IMR-90 (cell line): ENCODE measurements at places on chromosomes 7 and 10. TPM values are rescaled to one million over a fixed set of nuclear protein-coding genes. Genes with fewer than 3 reads are reported as not detected.

GRCh38 chr7:140317597-140317996, 80.7 kb downstream of the SLC37A3 start:
- DNase-seq: no peak

DNA sequence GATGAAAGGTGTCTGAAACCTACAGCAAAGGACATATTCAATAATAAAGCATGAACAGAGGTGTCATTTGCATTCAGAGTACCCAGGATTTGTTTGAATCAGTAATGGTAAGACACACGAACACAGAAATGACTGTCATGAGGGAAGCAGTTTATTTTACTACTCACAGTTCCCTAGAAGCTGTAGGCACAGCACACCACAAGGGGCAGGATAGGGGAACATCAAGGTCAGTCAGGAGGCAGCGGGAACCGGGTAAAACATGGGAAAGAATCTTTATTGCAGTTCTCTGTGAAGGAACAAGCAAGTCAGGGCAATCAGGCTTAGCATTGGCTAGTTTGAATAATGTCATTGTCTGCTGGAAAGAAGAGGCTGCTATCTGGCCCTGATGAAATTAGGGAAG, 70.2 kb upstream of the PDSS1 start:
- DNase-seq: no peak

DNA sequence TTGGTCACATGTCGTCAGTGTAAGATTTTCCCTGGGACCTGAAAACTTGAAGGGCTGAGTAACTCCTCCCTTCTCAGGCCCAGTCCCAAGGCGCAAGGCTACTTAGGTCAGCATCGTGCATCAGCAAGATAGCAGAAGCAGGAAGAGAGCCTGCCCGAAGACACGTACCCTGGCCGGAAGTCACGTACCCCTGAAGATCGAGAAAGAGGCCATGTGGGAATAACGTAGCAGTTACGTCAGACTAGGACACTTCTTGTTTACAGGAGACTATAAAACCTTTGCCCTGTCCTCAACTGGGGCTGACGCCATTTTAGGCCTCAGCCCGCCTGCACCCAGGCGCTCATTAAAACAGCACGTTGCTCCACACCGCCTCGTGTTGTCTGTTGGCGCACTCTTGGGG, 114.3 kb upstream of the GALNT17 start:
- DNase-seq: no peak

GRCh38 chr10:113626809-113627355, 37.0 kb downstream of the NRAP start:
- DNase-seq: no peak

- DNase-seq: peak; percentile 100
Observed at GRCh38 chr7:105776068-105776790, 100.2 kb downstream of the ATXN7L1 start.

DNA sequence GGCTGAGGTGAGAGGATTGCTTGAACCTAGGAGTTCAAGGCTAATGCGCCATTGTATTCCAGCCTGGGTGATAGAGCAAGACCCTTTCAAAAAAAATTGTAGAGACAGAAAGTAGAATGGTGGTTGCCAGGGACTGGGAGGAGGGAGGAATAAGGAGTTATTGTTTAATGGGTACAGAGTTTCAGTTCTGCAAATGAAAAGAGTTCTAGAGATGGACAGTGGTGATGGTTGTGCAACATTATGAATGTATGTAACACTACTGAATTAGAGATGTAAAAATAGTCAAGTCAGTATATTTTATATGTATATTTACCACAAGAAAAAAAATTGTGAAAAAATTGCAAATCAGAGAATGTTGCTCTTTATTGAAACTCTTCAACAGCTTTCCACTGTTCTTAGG, 266.5 kb upstream of the NPY start:
- DNase-seq: no peak

GRCh38 chr7:84277628-84278224, 83.1 kb upstream of the SEMA3A start:
- no peak for DNase-seq

DNA sequence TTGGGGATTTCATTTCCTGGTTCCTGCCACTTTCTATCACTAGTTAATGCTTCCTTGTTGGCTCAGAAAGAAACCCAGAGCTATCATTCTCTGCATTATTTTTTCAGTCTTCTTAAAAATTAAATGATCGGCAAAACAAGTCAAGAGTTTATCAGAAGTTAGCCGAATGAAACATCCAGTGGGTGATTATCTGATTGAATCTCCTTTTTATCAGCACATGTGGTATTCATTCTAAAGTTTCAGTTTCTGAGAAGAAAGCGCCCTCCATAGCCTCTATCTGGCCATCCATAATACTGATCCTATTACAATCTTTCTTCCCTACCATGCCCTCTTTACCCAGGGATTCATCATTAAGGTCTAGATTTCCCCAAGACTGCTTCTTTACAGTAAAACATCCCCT, 71.8 kb downstream of the OSBPL3 start:
- no peak for DNase-seq

GRCh38 chr7:34451923-34452322, 206.1 kb upstream of the NPSR1 start:
- no peak for DNase-seq

GRCh38 chr10:70634011-70634410, 31.5 kb upstream of the PRF1 start:
- DNase-seq: no peak

DNA sequence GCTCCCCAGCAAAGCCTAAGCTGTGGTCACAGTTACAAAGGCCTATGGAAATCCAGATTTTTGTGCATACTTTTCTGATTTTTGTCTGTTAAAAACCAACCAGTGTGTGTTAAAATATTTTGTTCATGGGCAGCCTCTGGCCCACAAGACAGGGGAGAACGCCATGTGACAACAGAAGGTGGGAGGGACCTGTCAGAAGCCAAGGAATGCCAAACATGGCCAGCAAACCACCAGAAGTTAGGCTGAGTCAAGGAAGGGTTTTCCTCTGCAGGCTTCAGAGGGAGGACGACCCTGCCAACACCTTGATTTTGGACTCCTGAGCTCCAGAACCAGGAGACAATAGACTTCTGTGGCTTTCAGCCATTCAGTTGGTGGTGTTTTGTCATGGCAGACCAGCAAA, 127.3 kb downstream of the CUL2 start:
- DNase-seq: no peak

DNA sequence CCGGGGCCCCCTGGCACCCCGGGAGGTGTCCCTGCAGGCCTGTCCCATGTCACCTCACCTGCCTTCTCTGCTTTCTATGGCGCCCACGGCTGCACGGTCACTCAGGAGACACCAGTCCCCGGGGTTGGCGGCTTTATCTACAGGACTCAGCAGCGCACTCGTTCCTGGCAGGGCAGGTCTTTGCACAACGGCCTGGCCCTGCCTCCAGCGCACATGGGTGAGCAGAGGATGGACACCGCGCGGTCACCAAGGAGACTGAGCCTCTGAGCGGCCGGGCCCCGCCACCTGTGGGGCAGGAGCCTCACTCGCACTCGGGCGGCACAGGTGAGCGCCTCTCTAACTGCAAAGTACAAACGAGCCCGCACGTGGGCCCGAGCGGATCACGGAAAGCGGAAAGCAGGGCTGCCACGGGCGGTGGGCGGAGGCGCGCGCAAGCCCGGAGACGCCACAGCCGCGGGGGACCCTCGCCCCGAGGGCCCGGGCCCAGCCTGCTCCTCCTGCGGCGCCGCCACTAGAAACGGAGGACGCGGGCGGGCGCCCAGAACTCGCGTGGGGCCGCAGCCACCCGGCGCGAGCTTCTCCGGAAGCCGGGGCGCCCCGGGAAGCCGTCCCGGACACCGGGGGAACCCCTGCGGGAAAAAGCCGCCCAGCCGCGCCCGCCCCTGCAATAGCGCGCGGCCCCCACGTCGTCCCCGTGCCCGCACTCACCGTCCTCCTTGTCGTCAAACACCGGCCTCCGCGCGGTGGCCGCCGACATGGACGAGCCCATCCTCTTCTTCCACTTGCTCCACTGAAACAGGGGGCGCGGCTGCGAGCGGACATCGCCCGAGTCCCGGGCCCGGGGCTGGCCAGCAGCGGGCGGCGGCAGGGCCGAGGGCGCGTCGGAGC, 642 bp downstream of the STK32C start:
- no peak for DNase-seq

DNA sequence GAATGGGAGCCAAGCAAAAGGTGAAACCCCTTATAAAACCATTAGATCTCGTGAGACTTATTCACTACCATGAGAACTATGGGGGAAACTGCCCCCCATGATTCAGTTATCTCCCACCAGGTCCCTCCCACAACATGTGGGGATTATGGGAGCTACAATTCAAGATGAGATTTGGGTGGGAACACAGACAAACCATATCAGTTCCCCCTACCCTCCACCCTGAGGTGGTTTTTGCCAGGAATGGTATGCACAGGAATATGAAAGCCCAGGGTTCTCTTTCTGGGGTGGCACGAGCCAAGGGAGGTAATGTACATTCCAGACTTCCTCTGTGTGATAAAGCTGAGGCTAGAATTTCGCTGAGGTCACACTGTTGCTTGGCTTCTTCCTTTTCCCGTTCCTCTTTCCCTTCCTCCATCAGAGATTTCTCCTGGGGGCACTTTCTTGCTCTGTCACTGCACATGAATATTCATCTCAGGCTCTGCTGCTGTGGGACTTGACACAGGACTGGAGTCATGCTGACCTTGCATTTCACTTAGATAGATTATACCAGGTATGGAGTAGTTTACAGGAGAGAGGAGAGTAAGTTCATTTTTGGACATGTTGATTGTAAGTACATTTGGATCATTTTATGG, 347.0 kb upstream of the MTPN start:
- no peak for DNase-seq

- DNase-seq: peak; percentile 14
Observed at GRCh38 chr10:113297226-113297625, 255.6 kb upstream of the HABP2 start.

GRCh38 chr7:12052211-12052610, 158.9 kb upstream of the TMEM106B start:
- DNase-seq: no peak

DNA sequence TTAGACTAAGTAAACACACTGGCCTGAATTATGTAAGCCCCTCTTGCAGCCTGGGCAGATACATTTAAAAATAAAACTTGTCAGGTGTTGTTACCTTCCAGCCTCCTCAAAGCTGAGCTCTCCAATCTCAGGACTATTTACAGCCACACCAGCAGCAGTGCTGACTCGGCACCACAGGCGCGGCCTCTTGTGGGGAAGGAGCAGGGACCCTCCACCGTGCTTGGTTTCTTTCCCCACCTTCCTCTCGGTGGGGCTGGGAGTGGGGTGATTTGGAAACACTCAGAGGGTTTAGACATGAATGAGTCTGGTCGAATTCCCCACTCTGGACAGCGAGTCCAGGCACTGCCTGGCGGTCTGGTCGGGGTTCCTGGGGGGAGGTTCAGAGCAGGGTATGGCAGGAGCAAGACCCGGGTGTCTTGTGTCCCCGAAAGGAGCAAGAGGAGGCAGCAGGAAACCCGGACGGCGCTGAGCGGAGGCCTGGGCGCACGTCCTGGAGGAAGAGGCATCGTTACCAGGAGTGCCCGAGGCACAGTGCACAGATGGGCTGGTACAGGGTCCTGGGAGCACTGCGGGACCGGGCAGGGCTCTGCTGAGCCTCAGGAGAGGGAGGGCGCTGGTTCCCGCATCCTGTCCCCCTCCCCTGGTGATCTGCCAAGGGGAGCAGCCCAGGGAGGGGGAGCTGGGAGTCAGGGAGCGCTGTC, 29.2 kb upstream of the CFAP46 start:
- DNase-seq: no peak

- DNase-seq: no peak
Observed at GRCh38 chr7:117872561-117873309, 506 bp downstream of the CTTNBP2 start.

DNA sequence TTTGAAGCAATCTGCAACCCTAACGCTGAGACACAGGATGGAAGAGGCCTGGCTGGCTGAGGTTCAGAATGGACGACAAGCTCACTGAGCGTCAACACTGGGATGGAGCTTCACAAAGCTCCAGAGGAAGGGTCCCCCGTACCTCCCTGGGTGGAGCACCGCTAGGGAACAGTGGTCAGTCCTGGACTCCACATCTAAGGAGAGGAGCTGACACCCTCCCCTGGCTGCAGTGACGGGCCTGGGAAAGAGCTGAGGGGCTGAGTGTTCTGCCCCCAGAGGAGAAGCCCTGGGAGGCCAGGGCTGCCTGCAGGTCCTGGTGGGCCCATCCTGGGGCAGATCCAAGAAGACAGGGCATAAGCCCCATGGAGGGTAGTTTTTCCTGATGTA, 146.2 kb downstream of the ARHGAP22 start:
- no peak for DNase-seq

DNA sequence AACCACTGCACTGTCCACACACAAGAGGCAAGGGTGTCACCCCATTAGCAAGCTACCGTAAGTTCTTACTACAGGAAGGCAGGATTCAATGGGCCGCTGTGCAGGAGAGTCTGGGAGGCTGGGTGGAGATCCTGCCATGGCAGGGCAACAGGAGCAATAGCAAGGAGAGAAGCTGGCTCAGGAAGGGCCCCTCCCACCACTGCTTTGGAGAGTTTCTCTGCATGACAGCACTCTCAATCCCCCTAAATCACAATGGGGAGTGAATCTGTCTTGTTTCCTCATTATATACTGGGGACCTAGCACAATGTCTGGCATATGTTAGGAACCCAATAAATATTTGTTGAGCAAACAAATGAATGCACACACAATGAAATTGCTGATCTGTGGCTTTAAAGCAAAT, 83.2 kb upstream of the SFMBT2 start:
- DNase-seq: no peak

Gene SLC18A2
- total RNA-seq: not detected in 2 replicates

Gene TACC2
- 2.9 and 5.8 TPM in 2 replicates for total RNA-seq

Gene OR2A42
- total RNA-seq: not detected in 2 replicates

Gene DNAH11
- under 0.01 TPM in 1 of 2 replicates, not detected in the other for total RNA-seq

Gene PON2
- 36.2 and 49.7 TPM in 2 replicates for total RNA-seq

Gene ASB15
- total RNA-seq: not detected in 2 replicates

Gene SMKR1
- total RNA-seq: not detected in 2 replicates

Gene HOGA1
- total RNA-seq: 0.36 and 0.56 TPM in 2 replicates

Gene ELN
- total RNA-seq: 1.9 and 2.2 TPM in 2 replicates

Gene MET
- 68.0 and 84.6 TPM in 2 replicates for total RNA-seq

Gene NPFFR1
- not detected in 2 replicates for total RNA-seq

Gene VGF
- 0.18 and 0.28 TPM in 2 replicates for total RNA-seq
